ENCODE measurements at places on chromosomes 2 and 18. TPM values are rescaled to one million over a fixed set of nuclear protein-coding genes. Genes with fewer than 3 reads are reported as not detected.

SERPINB11 gene
- total RNA-seq: not detected

ANKRD30B gene
- total RNA-seq: not detected

VWC2L gene
- total RNA-seq: not detected

FSHR gene
- not detected for total RNA-seq

ACADL gene
- not detected for total RNA-seq

CEP76 gene
- 13.5 TPM for total RNA-seq

CLEC4F gene
- not detected for total RNA-seq
